AG20443 (cell line): ENCODE measurements at places on chromosomes 6 and 20.

GRCh38 chr20:4444404-4444803 lies 277.3 kb upstream of the PRND start:
- peak; percentile 66 for DNase-seq

DNA sequence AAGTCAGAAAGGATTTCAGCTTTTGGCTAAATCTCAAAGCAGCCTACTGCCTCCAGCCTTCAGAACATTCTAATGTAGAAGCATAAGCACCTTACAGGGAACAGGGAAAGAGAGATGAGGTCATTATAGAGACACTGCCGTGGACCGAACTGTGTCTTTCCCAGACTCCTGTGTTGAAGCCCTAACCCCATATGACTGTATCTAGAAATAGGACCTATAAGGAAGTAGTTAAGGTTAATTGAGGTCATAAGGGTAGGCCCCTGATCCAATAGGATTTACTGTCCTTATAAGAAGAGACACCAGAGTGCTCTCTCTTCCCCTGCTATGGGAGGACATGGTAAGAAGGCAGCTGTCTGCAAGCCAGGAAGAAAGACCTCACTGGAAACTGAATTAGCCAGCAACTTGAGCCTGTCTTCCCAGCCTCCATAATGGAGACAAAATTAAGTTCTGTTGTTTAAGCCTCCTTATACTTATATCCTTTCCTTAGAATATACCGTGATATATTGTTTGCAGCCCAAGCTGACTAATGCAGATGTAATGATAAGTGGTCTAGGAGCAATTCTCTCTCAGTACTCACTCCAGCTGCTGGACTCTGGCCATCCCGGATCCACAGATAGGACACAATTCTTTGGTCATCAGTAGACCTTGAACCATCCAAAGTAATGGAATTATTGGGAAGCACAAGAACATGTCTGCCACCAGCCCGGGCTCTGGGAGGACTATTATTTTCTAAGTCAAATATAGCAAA lies 71.4 kb downstream of the ALDH5A1 start:
- no peak for DNase-seq

DNA sequence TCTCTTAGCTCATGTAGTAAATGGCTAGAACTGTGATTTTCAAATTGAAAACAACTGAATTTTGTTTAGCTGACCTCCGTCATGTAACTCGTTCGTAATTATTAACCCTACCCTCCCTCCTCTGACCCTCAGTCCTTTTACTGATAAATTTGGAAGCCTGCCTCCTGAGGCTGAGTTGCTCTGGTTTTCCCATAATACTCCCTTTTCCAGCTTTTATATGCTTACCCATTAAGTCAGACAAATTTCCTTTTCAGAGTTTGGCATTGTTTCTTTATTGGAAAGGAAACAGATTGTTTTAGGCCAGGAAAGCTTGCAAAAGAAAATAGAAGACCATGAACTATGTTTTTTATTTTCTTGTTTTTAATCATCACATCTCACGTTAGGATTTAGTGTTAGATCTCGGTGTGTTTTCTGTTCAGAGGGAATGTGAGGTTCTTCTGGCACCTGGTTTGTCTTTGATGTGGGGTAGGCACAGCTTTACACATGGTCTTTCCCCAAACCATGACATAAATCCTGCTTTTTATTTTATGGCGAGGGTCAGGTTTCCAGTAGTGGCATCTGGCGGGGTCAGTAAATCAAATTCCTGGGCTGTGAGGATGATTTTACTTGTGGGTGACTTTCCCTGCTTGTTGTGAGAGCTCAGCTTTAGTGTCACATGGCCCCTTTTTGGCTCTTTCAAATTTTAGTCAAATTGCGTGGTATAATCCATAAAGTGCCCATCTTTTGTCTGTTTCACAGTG lies 24.5 kb downstream of the PLCB4 start:
- no peak for DNase-seq

GRCh38 chr6:14121936-14122344 lies 4.4 kb downstream of the CD83 start:
- no peak for DNase-seq

DNA sequence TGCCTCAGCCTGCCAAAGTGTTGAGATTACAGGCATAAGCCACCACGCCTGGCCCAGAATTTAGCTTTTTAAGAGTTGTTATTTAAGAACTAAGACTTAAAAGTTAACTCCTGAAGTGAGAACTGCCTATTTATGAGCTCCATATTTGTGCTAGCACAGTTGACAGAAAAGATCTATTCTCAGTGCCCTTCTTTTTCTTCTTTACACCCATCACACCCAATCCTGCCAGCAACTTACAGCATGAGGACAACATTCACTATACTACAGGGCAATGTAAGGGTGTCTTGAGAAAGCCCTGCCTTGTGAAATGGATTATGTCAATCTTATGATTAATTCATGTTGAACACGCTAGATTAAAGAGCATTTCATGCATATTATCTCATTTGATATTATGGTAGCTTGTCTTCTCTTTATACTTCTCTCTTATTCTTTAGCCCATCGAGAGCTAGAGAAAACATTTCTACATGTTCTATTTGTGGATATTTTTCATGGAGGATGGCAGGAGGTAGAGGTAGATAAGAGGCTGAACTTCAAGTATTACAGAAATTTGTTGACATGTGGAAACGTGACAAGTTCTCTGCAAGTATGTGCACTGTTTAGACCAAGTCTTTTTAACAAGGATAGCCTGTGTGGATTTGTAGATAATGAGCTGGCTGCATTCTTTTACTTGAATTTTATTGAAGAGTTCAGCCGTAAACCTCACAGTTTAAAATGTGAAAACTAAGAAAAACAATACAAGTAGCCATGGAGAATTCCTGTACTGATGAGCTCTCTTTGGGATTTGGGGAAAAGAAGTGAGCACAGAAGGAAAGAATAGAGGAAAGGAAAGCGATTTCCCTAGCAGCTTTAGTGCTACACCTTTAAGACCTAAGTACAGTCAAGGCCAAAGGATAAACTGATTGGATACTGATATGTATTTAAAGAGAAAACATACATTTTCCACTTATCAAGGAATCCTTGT lies 212.2 kb downstream of the ARHGAP18 start:
- DNase-seq: no peak

DNA sequence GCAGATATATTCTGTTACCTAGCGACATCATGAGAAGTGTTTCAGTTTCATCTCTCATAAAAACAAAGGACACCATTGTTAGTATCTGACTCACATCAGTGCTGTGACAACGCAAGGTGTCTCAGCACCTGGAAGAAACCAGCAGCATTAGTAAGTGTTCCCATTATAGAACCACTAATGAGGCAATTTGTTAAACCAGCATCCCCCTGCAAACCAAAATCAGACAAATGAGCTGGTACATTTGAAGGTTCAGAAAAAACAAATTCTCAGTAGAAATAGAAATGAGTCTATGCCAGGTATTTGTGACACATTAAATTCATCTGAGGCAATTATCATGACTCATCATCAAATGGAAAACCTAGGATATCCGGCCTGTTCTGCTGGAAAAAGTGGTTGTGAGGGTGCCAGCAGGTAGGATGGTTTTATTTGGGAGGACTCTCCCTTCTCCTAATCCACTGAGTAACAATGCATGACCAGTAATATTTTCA lies 151.7 kb downstream of the TMEM200A start:
- no peak for DNase-seq

- no peak for DNase-seq
These were observed 189.1 kb downstream of the BMP2 start for GRCh38 chr20:6956574-6956973.

DNA sequence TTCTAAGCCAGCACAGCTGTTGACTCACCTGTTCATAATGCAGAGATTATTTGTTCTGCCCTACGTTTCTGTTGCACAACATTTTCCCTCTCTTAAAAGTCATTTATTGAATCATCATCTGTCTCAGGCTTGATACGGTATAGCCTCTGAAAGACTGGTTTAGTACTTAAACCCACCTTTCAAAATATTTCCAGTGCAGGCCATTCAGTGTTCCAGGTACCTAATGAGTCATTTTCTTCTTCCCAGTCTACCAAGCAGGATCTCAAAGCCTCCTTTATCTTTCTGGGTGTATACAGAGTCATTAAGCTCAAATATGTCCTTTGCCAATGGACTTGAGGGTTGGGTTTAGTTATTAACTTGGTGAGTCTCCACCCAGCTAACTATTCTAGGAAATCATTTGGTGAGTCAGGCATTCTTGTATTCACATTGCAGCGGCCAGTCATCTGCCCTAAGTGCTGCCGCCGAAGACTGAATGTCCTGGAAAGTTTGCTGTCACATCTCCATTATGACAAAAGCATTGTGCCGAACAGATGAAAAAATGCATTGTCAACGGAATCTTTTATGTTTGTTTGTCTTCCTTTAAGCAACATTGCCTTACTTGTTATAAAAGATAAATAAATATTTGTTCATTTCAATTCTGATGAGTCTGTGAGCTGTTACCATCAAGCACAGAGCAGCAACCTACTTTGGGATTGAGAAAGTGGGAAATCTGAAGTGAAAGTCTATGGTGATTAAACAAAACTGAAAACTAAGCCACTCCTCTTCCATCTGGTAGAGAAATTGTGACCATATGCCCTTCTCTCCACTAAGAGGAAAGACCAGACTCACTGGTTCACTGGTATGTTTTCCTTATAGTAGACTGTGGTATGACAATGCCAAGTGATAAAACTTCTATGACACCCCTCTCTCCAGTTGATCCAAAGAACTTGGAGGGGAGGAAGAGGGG lies 14.3 kb upstream of the FAM135A start:
- DNase-seq: peak; percentile 21
